ENCODE measurements at places on chromosomes 1 and 21.

DNA sequence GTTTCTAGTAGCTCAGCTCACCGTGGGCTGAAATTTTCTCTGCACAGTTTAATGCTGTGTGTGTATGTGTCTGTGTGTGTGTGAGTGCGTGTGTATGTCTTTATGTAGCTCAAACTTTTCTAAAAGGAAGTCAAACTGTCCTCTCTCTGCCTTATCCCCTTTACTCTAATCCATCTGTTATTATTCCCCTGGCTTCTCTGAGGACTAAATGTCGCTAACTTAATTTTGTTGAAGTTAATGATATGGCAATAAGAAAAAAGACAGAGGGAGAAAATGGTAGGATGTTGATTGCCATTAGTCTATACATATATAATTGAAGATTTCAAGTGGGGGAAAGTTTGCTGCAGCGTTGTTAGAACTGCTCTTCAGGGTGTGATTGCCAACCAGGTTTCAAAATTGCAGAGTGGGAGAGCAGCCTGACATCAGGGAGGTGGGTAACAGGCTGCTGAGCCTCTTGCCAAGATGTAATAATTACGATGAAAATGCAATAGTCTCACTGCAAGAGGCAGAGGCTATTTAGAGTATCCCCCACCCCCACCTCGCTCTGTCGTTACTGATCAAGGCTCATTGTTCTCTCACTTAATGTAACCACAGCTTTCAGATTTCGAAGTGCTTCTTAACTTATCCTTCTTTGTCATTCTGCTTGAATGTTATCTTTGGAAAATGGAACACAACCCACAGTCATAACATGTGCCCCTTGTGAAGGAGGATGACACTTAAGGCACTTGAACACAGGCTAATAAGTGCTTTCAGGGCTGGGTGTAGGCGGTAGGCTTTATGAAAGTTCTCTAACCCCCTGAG is 559.0 kb upstream of the PLXNA2 start:
- DNase-seq, result no peak

DNA sequence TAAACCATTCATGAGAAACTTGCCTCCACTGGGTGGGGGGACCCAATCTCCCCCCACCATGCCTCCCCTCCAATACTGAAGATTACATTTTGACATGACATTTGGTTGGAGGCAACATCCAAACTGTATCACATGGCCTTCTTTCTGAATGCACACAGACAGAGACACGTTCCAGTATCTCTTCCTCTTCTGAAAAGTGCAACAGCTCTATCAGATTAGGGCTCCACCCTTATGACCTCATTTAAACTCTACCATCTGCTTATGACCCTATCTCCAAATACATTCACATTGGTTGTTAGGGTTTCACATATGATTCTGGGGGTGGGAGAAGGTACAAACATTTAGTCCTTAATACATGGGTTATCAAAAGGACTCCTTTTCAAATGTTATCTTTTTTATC is 481.8 kb upstream of the NFIA start:
- DNase-seq, result no peak

DNA sequence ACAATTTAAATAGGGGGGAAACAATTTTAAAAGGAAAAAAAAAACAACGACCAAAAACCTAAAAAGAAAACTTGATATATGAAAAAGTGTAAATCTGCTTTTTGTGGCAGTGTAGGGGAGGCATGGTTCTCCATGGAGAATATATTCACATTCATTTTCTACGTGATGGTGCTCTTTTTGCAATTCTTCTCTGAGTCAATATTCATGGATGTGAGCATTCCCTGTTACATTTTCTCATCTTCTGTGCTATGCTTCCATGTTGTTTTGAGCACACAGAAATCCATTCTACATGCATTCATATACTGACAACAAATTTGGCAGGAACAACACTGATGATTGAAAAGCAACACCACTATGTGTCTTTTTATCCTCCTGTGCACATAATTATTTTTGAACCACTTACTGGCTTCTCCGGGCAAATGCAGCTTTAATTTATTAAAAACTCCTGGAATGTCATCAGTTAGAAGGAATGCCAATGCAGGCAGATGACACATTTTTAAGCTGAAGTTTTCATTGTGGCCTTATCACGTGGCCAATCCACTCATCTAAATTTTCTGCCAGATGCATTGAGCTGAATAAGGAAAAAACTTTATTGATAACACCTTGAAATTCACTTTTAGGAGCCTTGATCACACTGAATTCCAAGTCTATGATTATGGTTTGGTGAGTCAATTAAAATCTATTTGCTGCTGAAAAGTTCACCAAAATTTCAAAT is 590.6 kb downstream of the NUF2 start:
- no peak for DNase-seq

DNA sequence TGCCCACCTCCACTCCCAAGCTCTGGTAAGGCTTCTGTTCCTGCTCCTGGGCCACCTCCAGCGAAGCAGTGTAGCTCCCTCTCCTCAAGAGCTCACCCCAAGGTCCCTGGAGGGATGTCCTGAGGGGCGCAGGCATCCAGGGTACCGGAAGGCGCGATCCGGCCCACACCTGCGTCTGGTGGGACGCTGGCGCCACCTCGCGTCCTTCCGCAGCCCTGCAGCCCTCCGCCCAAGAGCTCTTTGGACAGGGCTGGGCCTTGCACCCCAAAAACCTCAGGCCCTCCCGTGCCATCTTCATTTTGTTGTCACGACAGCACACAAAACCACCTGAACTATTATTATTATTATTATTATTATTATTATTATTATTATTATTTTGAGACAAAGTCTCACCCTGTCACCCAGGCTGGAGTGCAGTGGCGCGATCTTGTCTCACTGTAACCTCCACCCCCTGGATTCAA is 49.2 kb upstream of the PAX7 start:
- DNase-seq, result no peak

DNA sequence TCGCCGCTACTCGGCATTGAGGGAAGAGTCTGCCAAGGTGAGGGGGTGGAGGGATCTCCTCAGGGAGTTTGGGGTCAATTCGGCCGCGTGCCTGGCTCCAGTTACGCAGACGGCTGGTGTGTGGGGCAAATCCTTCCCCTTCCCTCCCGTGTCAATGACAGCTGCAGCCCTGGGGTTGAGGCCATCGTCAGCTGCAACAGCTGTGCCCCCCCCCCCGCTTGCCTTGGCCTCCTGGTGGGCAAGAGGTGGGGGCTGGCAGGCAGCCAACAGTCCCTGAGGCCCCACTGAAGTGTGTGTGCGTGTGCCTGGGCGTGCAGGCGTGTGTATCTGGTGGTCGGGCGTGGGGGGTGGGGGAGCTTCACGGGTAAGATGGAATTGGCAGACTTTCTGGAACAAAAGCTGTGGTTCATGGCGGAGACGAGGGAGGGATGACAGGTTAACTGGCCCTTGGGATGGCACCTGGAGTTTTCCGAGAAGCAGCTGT is 25.6 kb downstream of the PPFIA4 start:
- DNase-seq, result no peak

DNA sequence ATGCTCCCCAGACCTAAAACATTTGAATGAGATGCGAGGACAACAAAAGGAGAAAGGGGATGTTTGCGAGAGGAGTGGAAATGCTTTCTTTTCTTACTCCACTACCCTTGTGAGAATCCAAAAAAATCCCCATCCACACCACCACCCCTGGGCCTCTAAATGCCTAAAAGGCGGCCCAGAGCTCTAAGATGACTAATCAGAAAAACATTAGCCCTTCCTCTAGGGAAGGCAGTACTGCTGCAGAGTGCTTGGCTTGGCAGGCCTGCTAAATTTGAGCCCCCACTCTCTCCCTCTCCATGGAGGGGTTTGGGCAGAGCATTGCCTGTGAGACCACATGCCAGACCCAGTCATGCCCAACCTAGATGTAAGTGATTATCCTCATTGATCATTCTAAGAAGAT is 347.9 kb downstream of the USH2A start:
- no peak for DNase-seq

GRCh38 chr1:117665556-117666270 is 59.9 kb downstream of the TENT5C start:
- DNase-seq, result no peak

GRCh38 chr1:156509424-156510034 is 9.0 kb upstream of the MEF2D start:
- no peak for DNase-seq

GRCh38 chr1:172499636-172500141 is 33.3 kb upstream of the SUCO start:
- no peak for DNase-seq

- DNase-seq, result no peak
Observed at GRCh38 chr1:9767964-9768668, 55.6 kb downstream of the CLSTN1 start.

- no peak for DNase-seq
Observed at GRCh38 chr1:209260136-209260535, 323.4 kb upstream of the CAMK1G start.

DNA sequence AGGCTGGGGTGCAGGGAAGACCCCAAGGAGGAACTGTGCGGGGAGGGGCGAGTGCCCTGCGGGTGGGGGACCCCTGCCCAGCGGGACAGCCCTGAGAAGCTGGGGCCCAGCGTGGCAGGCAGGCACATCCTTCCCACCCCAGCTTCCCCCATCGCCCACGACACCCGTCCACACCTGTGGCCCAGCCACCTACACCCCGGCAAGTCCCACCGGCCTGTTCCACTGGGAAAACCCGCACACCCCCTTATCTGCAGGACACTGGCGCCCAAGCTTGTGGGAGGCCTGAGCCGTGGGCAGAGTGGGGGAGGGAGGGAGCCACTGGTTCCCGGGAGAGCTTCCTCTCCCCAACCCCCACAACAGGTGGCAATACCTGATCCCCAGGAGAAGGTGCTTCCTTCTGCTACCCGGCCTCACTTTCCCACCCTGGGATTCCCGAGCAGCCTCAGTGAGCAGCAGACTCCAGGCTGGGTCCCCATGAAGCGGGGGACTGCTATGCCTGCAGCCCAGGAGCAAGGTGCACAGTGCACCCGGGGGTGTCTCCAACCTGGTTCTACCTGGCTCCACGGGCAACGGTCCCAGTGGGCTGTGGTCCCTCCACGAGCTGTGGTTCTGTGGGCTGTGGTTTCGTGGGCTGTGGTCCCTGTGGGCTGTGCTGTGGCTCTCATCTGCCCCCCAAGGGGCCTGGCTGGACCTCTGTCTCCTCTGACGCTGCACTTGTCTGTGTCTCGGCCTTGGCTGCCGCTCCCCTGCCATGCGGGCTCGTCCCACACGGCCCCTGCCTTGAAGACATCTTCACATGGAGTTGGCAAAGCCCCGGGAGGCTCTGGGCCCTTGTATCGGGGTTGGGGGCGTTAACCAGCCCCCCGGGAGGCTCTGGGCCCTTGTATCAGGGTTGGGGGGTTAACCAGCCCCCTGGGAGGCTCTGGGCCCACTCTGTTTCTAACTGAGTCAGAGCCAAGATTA is 37.8 kb upstream of the POFUT2 start:
- no peak for DNase-seq

- no peak for DNase-seq
Observed at GRCh38 chr1:29990304-29990703, 733.1 kb downstream of the MATN1 start.

DNA sequence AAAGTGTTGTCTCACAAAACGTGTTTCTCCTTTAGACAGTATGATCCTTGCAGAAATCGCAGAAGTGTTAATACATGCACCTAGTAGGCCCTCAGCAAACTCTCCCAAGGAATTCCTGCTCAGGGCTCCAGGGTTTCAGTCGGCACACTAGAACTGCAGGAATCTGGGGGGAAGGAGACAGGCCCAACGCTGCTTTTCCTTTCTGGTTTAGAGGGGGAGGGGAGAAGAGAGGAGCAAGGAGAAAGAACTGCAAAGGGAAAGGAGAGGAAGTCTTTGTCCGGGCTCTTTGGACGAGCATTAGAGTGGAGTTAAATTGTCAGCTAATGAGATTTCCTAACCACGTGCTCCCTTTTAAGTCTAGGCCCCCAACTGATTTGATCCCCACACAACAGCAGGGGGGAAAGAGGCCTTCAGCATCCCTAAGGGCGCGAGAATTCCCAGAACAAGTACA is 103.7 kb upstream of the SOD1 start:
- DNase-seq, result no peak

DNA sequence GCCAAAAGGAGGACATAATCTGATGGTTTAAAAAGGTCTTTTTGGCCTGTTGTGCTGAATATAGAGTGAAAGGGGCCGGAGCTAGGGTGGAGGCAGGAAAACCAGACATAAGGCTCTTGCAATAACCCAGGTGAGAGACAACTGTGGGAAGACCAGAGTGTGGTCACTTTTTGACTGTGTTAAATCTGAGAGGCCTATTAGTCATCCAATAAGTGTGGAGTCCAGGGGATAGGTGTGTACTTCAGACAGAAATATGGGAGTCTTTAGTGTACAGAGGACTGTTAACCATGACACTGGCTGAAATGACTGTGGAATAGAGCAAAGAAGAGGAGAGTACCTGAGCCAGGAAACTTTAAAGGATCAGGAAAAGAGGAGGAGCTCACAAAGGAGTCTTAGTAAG is 89.3 kb downstream of the VAV3 start:
- no peak for DNase-seq

GRCh38 chr1:206002160-206002559 is 1.0 kb downstream of the RAB7B start:
- DNase-seq, result no peak

DNA sequence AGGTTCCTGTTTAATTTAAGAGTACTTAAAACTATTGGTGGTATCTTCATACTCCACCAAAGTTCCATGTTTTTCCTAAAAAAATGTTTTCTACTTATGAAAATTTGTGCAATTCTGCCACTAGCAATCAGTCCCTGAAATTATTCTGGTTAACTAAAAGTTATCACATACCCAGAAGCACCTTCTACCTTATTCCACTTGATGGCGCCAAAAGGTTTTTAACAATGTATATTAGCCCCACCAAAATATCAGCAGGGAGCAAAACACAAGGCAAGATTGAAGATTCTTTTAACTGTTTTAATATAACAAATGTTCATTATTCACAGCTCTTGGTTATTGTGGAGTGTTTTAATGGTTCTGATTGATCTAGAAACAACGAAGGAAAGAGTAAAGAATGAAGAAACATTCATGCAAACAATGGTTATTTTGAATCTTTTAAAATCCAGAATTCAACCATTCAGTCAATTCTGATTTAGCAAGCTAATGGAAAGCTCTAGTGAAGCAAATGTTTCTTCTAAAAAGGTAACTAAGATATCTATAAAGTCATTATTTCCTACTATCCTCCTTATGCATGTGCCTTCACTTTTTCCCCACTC is 67.2 kb downstream of the TTLL7 start:
- DNase-seq, result peak; percentile 37

DNA sequence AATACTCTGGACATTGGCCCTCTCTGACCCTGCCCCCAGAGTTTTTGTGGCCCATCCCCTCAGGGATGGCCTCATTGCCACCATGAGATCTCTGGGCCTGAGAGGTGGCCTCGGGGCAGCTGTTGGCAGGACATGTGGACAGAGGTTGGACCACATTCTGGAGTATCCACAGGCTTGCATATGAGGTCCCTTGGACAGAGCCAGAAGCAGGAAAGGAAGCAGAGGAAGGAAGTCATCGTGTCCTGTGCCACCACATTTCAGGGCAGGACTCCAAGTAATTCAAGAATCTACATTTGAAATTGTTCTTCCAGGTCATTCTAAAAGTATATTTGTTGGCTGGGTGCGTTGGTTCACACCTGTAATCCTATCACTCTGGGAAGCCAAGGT is 95.9 kb upstream of the PPP2R5A start:
- DNase-seq, result no peak

DNA sequence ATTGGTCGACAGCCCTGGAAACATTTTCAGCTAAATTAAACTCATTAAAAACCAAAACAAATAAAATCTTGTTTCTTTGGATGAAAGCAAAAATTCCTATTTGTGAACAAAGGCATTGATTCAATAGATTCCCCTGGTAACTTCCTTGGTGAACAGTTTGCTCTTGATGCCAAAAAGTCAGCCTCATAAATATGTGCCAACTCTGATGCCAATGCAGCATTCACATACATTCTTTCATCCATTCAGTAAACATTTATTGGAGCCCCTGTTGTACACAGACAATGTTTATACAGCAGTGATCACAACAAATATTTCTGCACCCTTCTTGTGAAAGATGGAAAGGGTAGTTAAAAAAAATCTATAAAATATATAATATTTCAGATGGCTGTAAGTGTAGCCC is 107.8 kb downstream of the PLD5 start:
- no peak for DNase-seq

Data from NCI-H2081 treated with DMSO at 0.1 percent for 48 hours (cell line).